Heart left ventricle (tissue), 16 donors: ENCODE measurements at places on chromosomes 6 and 20. TPM values are rescaled to one million over a fixed set of nuclear protein-coding genes. Genes with fewer than 3 reads are reported as not detected.

Gene MYH7B
- total RNA-seq: 306 TPM

Gene CALHM4
- total RNA-seq: not detected

Gene CDSN
- total RNA-seq: not detected

Gene PTCRA
- not detected for total RNA-seq

Gene TUBB2B
- total RNA-seq: 1.5 TPM

Gene SASH1
- total RNA-seq: 29.8 TPM

Gene PPP1R16B
- 7.3 TPM for total RNA-seq

Gene POM121L2
- total RNA-seq: not detected

DNA sequence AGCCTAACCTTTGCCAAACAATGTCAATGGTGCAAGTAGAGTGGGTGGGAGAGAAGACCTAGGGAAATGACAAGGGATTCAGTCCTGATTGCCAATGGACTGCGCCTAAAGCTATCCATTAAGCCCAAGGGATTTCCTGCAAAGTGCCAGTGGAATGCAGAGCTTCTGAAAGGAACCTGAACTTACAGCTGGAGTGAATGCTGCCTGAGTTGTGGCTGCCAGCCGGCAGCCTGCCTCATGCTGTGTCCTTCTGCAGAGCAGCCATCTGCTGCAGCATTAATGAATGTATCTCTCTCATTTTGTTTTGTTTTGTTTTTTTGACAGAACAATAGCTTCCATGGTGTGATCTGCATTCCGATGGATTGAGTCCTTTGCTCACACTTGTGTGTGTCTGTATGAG lies 44.7 kb downstream of the SLC35F1 start:
- DNase-seq: no peak
- H3K4me3 ChIP-seq: no peak overlapping the region
- no peaks in the 10 kb centered on the region for H3K4me1 ChIP-seq
- no peaks in the 10 kb centered on the region for H3K36me3 ChIP-seq
- no peak overlapping the region for H3K27ac ChIP-seq
- no peaks in the 10 kb centered on the region for H3K27me3 ChIP-seq

DNA sequence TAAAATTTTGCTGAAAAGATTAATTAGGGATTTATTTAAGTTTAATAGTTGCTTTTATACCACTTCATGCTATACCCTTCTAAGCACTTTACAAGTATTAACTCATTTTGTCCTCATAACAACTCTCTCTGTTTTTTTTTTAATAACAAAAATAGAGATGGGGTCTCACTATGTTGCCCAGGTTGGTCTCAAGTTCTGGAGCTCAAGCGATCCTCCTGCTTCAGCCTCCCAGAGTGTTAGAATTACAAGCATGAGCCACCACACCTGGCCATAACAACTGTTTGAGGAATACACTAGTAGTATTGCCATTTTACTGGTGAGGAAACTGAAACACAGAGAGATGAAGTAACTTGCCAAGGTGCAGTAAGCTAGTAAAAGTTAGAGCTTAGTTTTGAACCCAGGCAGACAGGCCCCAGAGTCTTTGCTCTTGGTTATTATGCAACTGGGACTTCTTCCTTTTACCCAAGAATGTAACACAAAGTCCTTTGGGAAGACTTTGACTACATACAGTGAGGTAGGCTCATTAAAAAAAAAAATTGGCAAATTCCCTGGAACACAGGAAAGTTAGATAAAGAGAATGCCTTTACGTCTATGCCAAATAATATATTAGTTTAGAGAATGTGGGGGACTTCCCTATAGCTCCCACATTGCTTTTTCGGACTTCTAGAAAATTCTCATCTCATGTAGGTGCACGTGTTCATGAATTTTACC lies 11.4 kb downstream of the ANKS1A start:
- no peak overlapping the region for H3K4me3 ChIP-seq
- H3K36me3 ChIP-seq: no peaks in the 10 kb centered on the region
- no peak overlapping the region for H3K27ac ChIP-seq
- H3K27me3 ChIP-seq: no peaks in the 10 kb centered on the region
- H3K4me1 ChIP-seq: peaks cover 44% of the 10 kb centered on the region
- no peak for DNase-seq

DNA sequence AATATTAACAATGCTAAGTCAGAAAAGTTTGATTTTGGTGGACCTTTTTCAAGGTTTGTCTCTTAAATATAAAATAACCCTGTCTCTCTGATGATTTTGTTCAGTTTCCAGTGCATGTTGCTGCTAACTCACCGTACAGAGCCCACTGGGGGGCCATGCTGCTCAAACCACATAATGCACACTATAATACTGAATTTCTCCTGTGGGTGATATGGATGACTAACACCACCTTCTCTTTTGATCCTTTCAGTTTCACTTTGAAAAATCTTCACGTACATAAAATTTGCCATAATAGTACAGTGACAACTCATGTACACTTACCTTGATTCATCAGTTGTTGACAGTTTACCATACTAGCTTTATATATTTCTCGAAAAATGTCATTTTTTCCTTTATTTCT lies 506.6 kb upstream of the MAN1A1 start:
- no peaks in the 10 kb centered on the region for H3K4me1 ChIP-seq
- no peak for DNase-seq
- no peak overlapping the region for H3K27ac ChIP-seq
- H3K4me3 ChIP-seq: no peak overlapping the region

DNA sequence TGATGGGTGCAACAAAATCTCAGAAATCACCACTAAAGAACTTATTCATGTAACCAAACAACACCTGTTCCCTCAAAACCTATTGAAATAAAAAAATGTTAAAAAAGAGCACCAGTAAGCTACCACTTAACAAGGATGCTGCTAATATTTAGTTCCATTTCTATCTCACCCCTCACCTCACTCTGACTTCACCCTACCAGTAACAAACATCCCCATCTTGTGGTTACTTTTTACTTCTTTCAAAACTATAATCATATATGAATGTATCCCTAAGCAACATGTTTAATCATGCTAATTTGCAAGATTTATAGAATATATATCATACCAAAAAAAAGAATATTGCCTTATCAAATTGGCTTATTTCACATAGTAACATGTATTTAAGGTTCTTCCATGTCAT lies 27.4 kb upstream of the SLC24A3 start:
- no peak overlapping the region for H3K27ac ChIP-seq
- no peaks in the 10 kb centered on the region for H3K27me3 ChIP-seq
- H3K4me1 ChIP-seq: no peaks in the 10 kb centered on the region
- H3K36me3 ChIP-seq: no peaks in the 10 kb centered on the region

DNA sequence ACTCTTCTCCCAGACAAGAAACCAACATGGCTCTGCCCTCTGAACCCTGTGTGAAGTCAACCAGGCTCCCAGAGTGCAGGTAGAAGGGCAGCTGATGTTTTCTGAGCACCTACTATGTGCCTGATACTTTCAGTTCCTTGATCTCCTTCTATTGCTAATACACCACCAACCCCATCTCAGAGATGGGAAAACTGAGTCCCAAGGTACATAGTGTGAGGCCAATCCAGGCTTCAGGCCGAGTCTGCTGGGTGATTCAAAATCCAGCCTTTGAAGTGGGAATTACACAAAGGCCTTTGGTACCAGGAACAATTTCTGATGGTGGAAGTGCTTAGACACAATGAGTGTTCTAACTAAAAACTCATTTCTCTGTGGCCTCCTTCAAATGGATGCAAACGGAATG lies 96.3 kb downstream of the NFATC2 start:
- no peaks in the 10 kb centered on the region for H3K36me3 ChIP-seq
- H3K4me1 ChIP-seq: peaks cover 26% of the 10 kb centered on the region
- H3K27ac ChIP-seq: no peak overlapping the region
- no peak overlapping the region for H3K4me3 ChIP-seq
- DNase-seq: no peak

DNA sequence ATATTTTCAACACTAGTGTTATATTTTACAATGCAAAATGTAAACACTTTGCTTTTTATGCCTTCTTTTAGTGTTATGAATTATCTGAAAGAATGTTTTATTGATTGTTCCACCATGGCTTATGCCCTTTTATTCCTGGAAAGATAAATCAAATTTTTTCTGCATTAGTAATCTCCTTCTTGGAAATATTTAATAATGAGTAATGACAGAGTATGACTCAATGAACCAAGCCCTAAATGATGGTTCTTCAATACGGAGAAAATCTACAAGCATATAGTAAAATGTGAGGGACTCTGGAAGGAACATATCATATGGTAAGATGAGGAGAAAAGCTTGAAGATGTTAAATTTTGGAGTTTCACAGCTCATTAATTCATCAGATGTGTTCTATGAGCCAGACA lies 929.6 kb downstream of the C6orf118 start:
- no peak for DNase-seq
- H3K4me3 ChIP-seq: no peak overlapping the region
- H3K4me1 ChIP-seq: no peaks in the 10 kb centered on the region
- no peaks in the 10 kb centered on the region for H3K36me3 ChIP-seq

DNA sequence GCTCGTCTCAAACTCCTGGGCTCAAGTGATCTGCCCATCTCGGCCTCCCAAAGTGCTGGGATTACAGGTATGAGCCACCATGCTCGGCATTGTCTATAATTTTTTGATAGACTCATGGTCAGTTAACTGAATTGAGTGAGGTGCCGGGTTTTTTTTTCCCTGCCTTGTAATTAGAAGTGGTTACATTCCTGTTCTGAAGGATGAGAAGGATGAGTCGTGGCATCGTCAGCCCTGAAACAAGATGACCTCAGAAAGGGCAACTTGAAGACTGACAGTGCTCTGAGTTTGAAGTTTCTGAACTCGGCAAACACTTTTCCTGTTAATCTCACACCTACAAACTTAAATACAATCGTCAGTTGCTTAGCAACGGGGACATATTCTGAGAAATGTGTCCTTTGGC lies 158.7 kb upstream of the PDE10A start:
- no peak overlapping the region for H3K4me3 ChIP-seq
- H3K4me1 ChIP-seq: no peaks in the 10 kb centered on the region
- no peak for DNase-seq

GRCh38 chr6:96104910-96105309 lies 89.1 kb downstream of the FUT9 start:
- no peaks in the 10 kb centered on the region for H3K4me1 ChIP-seq
- no peak overlapping the region for H3K27ac ChIP-seq
- no peaks in the 10 kb centered on the region for H3K36me3 ChIP-seq
- DNase-seq: no peak

DNA sequence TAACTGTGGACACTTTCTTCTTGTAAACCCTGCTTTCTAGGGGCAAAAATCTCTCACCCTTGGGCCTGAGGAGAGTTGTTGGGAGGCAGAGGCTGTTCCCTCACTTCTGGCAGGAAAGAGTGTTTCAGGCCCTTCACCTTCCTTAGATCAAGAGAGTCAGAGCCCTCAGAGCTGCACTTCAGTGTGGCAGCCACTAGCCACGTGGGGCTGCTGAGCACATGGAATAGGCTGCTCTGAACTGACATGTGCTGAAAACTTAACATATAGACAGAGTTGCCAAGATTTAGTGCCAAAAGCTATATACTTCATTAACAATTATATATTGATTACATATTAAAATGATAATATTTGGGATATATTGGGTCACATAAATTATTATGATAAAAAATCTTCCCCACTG lies 4.4 kb upstream of the LMBRD1 start:
- DNase-seq: no peak
- no peak overlapping the region for H3K27ac ChIP-seq
- H3K36me3 ChIP-seq: no peaks in the 10 kb centered on the region
- no peaks in the 10 kb centered on the region for H3K27me3 ChIP-seq

GRCh38 chr6:72911463-72912155 lies 289.7 kb downstream of the KCNQ5 start:
- H3K27ac ChIP-seq: no peak overlapping the region
- H3K36me3 ChIP-seq: no peaks in the 10 kb centered on the region
- no peak for DNase-seq

DNA sequence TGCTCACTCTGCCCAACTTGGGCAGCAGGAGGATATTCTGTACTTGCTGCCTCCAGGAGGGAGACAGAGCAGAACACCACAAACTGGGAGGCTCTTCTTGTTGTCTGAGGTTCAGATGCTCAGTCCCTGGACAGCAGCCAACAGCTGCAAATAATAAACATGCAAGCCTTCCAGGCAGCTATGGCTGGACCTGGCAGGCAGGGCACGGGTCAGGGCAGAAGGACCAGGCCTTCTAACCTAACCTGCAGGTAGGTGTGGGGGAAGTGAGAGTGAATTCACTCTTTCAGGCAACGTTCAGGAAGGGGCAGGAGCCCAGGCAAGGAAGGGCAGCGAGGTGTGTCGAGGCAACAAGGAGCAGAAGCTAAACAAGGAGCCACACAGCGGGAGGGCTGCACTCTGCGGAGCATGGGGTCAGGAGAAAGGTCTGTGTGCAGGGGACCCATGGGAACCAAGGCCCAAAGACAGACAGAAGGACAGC lies 31.5 kb downstream of the NINL start:
- no peak for DNase-seq
- H3K4me3 ChIP-seq: no peak overlapping the region
- H3K36me3 ChIP-seq: no peaks in the 10 kb centered on the region
- no peak overlapping the region for H3K27ac ChIP-seq

GRCh38 chr6:39251406-39251805 lies 22.1 kb upstream of the KCNK5 start:
- DNase-seq: no peak
- H3K4me3 ChIP-seq: no peak overlapping the region
- no peaks in the 10 kb centered on the region for H3K36me3 ChIP-seq
- H3K27me3 ChIP-seq: peaks cover 6% of the 10 kb centered on the region
- H3K27ac ChIP-seq: no peak overlapping the region

GRCh38 chr6:156719395-156719719 lies 57.8 kb upstream of the ARID1B start:
- peak overlapping the region; percentile 91 for H3K27ac ChIP-seq
- peak overlapping the region; percentile 46 for H3K4me3 ChIP-seq
- no peaks in the 10 kb centered on the region for H3K36me3 ChIP-seq
- H3K4me1 ChIP-seq: peaks cover 22% of the 10 kb centered on the region

DNA sequence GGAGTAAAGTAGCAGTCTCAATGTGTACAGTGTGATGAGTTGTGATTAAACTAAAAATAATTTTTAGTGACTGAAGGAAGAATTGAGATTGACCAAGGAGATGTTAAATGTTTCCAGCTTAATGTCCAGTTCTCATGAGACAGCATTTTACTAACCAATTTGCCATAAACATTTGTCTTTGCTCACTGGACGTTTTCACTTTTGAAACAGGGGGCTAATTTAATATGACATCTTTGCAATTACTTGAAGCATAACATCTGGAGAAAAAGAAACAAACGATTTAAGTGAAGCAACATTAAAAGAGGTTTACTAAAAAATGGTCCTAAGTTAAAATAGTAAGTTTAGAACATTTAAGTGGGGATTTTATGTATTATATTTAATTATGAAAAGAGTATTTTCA lies 443.8 kb downstream of the BCKDHB start:
- no peaks in the 10 kb centered on the region for H3K27me3 ChIP-seq
- H3K4me3 ChIP-seq: no peak overlapping the region
- DNase-seq: no peak
- H3K27ac ChIP-seq: no peak overlapping the region
- no peaks in the 10 kb centered on the region for H3K4me1 ChIP-seq

- H3K4me1 ChIP-seq: no peaks in the 10 kb centered on the region
- no peak overlapping the region for H3K4me3 ChIP-seq
- no peaks in the 10 kb centered on the region for H3K27me3 ChIP-seq
- H3K36me3 ChIP-seq: no peaks in the 10 kb centered on the region
- H3K27ac ChIP-seq: no peak overlapping the region
These were observed 46.2 kb downstream of the NOX3 start for GRCh38 chr6:155409391-155409790.

- DNase-seq: peak; percentile 80
- no peak overlapping the region for H3K27ac ChIP-seq
- no peaks in the 10 kb centered on the region for H3K4me1 ChIP-seq
- H3K36me3 ChIP-seq: no peaks in the 10 kb centered on the region
- H3K4me3 ChIP-seq: no peak overlapping the region
- H3K27me3 ChIP-seq: no peaks in the 10 kb centered on the region
These were observed 105.1 kb upstream of the CNKSR3 start for GRCh38 chr6:154615483-154616025.
